ENCODE measurements at places on chromosomes 16 and 17.

GRCh38 chr17:15926039-15926740 lies 18.7 kb upstream of the ADORA2B start:
- DNase-seq = no peak

DNA sequence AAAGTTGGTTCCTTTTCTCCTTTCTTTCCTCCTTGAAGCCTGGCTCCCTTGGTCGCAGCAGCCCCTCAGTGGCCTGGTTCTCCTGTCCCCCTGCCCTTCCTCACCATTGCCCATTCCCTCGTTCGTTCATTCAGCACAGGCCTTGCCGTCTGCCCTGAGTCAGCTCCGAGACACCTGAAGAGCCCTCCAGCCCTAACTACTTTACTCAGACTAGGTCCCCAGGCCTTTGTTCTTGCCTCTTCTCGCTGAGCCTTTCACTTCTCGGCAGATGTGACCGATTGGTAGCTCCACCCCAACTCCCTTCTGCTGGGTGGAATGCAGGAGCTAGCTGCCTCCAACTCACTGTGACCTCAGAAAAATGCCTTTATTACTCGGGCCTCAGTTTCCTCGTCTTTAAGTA lies 7.0 kb upstream of the ADAM11 start:
- DNase-seq = no peak

DNA sequence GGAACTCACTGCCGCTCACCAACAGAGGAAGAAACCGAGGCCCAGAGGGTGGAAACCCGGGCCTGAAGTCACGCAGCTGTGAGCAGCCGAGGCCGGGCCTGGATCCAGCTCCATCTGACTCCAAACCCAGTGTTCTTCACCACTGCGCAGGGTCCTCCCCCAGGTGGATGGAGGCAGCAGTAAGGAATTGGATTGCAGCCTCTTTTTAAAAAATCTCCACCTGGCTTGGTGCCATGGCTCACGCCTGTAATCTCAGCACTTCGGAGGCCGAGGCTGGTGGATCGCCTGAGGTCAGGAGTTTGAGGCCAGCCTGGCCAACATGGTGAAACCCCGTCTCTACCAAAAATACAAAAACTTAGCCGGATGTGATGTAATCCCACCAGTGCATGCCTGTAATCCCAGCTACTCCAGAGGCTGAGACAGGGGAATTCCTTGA lies 177.2 kb downstream of the FOXL1 start:
- DNase-seq = no peak

- no peak for DNase-seq
Observed at GRCh38 chr17:39450051-39450450, 1.0 kb downstream of the MED1 start.

DNA sequence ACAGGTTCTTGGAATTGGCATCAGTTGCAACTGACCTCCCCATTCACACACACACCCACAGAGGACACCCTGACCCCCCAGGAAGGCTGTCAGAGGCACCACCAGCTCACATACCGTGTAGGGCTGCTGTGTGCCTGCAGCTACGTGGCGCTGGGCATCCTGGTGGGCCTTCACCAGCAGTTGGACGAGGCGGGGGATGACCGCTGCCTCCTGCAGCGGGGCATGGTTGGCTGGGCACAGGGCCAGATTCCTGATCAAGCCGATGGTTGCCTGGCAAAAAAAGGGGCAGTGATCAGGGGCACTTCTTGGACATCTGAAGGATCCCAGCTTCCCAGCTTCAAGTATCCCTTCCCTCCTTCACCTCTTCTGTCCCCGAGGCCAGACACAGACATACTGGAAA lies 24.2 kb upstream of the HAP1 start:
- no peak for DNase-seq

GRCh38 chr17:29709866-29710519 lies 87.3 kb upstream of the CORO6 start:
- peak; percentile 21 for DNase-seq

DNA sequence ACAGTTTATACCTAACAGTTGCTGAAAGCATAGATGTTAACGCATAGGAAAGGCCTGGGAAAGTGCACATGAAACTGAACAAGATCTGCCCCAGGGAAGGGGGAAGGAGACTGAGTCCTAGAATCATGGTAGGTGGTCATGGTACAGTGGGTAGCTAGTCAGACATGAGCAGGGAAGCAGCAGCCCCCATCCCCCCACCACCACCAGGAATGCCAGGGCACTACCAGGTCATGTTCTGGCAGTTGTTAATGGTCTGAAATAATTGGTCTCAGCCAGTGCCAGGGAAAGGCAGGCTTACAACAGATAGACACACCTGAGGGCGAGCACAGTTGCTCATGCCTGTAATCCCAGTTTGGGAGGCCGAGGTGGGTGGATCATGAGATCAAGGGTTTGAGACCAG lies 185.2 kb downstream of the CPPED1 start:
- DNase-seq = no peak

DNA sequence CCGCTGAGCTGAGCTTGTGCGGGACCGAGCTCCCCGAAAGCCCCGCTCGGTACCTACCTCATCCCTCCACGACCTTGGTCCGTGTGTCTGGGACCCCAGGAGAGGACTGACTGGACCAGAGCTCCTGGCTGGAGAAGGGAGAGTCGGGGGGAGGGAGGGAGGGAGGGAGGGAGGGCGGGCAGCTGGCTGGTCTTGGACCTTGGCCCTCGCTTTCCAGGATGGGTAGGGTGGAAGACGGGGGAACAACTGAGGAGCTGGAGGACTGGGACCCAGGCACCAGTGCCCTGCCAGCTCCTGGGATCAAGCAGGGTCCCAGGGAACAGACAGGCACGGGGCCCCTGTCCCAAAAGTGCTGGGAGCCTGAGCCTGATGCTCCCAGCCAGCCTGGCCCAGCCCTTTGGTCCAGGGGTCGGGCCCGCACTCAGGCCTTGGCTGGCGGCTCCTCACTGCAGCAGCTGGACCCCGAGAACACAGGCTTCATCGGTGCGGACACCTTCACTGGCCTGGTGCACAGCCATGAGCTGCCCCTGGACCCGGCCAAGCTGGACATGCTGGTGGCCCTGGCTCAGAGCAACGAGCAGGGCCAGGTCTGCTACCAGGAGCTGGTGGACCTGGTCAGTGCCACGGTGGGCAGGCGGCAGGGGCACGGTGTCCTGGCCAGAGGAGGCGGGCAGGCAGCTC lies 553 bp downstream of the RHBDL1 start:
- DNase-seq = no peak

DNA sequence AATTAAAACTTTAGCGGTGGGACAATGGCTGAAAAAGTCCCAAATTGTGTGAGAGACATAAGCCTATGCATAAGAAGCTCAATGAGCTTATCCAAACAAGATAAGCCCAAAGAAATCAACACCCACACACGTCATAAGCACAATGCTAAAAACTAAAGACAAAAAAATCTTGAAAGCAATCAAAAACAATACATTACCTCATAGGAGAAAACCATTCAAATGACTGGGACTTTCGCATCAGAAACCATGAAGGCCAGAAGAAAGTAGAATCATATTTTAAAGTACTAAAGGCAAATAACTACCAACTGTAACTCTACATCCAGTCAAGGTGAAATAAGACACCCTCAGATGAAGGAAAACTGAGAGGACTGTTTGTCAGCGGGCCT lies 50.2 kb downstream of the ZCCHC14 start:
- DNase-seq = no peak

- no peak for DNase-seq
Observed at GRCh38 chr17:82201498-82201910, 11.1 kb downstream of the CCDC57 start.

GRCh38 chr16:82421851-82422250 lies 204.9 kb upstream of the CDH13 start:
- no peak for DNase-seq

DNA sequence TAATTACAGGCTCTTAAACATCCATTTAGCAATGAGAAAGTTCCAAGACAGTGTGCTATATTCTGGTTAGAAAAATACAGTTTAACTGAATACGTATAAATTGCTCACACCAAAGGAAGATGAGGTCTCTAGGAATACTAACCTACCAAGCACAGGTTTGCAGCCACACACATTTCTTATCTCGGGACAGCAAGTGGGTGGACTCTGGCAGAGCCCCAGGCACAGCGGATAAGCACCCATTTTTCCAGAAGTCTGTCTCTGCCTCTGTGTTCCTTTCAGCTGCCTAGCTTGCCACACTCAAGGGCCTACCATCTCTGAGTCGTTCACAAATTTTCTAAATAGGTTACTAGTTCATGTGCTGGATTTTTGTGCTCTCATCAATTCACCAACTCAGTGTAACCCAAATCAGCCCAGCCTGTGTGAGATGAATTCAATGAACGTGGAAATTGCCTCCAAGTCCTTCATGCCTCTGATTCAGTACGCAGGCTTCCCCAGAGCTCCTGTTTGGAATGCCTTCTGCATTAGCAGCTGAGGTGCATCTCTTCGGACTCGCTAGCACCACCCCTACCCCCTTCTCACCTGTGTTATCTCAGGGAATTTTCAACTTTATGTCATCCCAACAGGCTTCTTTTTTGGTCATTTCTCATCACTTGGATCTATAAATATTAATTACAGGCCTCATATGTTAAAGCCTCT lies 581.0 kb upstream of the CDH11 start:
- DNase-seq = no peak

DNA sequence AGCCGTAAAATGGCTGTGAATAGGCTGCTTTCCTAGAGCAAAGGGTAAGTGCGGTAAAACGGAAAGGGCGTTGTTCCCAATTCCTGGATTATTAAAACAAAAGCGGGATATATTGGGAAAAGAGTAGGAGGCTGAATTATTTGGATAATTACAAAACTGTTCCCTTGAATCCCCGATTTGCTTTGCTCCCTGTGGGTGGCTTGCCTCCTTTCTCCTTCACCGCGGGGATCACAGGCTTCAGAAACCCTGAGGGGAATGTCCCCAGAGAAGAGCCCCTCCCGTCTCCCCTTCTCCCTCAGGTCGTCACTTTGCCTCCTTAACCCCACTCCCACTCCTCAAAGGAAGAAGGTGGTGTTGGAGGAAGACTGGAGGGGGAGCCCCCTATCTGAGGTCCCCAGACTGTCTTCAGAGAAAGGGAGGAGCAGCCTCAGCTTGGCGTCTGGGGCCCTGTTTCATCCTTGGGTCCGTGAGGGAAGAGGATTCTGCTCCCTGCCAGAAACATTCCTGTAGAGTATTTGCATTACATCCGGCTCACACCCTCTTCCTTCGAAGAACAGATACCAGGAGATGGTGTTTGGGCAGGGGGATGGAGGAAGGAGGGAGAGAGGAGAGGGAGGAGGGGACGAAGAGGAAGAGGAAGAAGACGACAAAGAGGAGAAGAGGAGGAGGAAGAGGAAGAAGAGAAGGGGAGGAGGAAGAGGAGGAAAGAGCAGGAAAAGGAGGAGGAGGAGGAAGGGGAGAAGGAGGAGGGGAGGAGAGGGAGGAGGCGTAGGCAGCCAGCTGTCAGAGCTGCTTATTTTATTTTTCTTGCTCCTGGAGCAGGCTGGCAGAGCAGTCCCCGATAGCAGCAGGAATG lies 31.8 kb downstream of the MRM1 start:
- no peak for DNase-seq

DNA sequence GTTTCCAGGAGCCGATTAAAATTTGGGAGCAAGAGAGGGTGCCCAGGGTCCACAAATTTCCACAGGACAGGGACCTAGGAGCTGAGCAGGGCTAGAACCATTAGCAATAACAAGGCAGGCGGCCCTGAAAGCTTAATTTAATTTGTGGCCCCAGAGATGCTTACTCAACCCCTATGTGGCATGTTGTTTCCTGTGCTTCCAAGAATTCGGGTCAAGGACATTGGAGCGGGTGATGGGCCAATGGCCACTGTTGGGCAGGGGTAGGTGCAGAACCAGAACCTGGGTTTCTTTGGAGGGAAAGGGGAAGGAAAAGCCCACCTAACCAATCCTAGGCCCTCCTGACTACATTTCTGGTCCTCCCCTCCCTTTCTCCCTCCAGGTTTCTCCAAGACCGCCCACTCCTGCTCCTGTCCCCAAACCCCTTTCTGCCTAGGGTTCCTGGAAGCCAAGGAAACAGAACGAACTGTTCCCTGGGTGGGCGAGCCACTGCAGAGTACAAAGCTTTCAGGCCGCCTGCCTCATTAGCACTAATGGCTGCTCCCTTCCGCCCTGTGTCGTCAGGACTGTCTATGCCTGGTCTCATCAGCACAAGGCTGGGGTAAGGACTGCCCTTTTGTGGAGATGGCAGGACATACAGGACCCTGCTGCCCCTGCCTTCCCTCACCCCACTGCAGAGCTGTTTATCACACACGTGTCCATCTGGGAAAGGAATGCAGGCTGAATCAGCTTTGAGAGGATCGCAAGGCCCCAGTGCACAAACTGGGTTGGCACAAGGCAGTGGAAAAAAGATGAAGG lies 581 bp upstream of the AGRP start:
- no peak for DNase-seq

GRCh38 chr16:79366635-79367034 lies 233.9 kb downstream of the MAF start:
- DNase-seq = no peak

DNA sequence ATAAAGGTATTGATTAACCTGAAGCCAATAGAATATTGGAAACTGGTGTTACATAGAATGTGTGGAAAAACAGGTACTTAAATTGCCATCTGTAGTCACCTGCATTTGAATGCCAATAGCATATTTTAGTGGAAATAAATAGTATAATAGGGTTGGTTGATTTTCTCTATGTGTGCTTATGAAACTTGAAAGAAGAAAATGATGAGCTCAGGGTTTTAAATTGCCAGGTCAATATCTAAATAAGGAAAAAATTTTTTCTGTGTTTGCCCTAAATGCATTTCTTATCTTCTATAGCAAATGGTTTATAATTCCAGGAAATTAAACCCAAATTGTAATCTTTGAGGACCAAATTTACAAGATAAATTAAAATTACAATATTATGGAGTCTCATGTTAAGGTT lies 626.6 kb downstream of the CDH8 start:
- no peak for DNase-seq

GRCh38 chr17:35942588-35943186 lies 826 bp downstream of the LYZL6 start:
- no peak for DNase-seq

DNA sequence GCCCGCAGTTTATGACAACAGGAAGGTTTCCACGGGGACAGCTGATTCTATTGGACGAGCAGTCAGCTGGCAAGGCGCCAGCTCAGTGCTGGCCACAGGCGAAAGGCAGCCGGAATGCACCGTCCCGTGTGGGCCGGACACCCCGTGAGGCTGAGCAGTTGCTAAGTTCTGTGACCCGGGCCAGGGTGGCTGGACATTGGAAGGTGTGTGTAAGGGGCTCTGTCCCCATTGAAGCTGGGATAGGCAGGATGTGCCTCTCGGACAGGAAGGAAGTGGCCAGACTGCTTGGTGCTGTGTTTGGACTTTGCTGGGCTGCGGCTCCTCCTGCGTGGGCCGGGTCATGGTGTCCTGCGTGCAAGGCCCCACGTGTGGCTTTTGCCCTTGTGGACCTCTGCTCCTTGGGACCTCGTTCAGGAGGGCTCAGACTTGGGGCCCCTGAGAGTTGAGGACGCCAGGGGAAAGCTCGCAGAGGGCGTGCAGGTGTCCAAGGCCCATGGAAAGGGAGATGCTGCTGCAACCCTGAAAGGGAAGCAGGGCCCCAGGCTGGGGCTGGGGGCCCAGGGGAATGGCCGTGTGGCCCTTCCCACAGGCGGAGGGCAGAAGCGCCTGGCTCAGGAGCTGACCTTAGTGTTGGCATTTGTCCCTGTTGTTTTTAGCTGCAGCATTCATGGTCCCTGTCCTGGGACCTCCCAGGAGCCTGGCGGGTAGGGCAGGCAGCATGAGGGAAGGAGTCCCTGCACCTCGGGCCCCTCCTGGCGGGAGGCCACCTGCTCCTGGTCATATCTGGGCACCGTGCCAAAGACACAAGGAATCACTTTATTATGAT lies 10.0 kb downstream of the BAIAP2 start:
- peak; percentile 96 for DNase-seq

- no peak for DNase-seq
Observed at GRCh38 chr16:87284183-87284582, 33.0 kb downstream of the C16orf95 start.
